ENCODE measurements at places on chromosomes 5 and 9.

DNA sequence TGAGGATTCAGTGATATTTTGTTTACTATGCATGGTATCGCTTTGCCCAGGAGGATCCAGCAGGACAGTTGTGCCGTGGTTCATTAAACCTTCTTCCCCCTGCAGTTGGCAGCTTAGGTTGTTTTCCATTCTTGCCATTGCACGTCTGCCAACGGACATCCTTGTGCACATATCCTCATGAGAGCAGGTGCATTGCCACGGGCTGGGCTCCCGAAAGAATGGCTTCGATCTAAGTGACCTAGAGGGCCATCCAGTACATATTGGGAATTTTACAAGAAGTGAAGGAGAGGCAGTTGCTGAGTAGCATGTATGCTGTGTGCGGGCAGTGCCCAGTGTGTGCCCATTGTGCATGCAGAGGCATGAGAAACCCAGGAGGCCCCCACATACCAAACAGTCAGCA lies 22.1 kb downstream of the HRH2 start:
- no peak for DNase-seq

DNA sequence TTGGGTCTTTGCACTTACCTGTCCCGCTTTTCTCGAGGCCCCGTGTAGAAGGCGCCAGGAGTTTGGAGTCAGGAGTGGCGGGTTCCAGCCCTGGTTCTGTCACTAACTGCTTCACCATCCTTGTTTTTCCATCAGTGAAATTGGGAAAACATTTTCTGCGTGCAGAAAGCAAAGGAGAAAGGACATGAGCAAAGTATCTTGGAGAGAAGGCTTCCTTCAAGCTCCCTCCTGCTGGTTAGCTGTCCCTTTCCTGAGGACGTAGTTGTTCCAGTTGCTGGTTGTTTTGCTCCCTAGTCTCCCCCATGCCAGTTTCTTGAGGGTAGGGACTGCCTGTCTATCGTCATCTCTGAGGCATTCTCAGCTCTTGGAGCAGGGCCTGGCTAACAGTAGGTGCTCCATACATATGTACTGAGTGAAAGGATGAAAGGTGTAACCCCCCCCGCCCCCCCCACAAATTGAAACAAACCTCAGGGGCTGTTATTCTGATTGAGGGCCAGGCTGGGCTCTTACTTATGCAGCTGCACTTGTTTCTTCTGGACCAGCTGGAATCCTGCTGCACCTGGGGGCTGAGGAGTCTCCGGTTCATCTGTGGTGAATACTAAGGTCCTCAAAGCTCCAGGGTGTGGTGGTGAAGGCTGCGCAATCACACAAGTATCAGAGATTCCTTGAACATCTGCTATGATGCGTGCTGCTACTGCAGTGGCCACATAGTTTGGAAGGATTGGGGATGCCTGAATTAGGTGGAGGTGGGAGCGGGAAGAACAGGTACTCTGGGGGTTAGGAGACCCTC lies 1.0 kb downstream of the SMIM3 start:
- no peak for DNase-seq

DNA sequence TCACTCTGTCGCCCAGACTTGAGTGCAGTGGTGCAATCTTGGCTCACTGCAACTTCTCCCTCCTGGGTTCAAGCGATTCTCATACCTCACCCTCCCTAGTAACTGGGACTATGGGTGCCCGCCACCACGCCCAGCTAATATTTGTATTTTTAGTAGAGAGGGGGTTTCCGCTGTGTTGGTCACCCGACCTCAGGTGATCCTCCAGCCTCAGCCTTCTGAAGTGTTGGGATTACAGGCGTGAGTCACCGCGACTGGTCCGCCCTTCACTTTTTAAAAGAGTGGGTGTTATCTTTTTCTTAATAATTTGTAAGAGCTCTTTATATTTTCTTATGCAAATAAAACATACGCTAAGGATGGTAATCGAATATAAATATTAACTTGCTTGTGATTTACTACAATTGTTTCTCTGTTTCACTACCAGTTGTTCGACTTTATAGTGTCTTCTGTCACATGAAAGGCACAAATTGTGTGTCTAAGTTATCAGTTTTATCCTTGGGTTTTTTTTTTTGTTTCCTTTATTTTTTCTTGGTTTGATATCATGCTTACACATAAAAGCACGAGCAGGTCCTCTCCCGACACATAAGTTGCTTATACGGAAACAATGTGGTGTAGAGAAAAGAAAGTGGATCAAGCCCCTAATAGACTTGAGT lies 1.9 kb upstream of the GPBP1 start:
- DNase-seq, result no peak

- no peak for DNase-seq
Measured at GRCh38 chr5:43422143-43422542, 10.0 kb upstream of the CCL28 start.

DNA sequence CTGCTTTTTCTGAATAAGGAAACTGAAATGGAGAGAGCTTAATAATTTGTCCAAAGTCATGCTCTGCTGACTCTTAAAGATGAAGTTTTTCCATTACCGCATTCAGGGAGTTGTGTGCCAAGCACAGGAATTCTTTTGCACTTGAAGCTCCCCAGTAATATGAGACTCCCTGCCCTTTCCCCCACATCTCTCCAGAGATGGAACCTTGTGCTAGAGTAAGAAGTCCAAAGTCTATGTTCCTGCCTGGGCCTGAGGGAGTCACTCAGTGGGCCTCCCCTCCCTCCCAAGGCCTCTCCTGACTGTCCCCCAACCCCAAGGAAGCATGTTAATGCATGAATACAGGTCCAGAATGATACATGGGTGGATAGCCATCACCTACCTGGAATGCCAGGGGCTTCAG lies 173.3 kb upstream of the SEMA6A start:
- DNase-seq, result no peak

GRCh38 chr9:97559111-97559514 lies 57.6 kb downstream of the TMOD1 start:
- DNase-seq, result no peak

GRCh38 chr5:149002053-149002452 lies 60.8 kb downstream of the SH3TC2 start:
- no peak for DNase-seq

DNA sequence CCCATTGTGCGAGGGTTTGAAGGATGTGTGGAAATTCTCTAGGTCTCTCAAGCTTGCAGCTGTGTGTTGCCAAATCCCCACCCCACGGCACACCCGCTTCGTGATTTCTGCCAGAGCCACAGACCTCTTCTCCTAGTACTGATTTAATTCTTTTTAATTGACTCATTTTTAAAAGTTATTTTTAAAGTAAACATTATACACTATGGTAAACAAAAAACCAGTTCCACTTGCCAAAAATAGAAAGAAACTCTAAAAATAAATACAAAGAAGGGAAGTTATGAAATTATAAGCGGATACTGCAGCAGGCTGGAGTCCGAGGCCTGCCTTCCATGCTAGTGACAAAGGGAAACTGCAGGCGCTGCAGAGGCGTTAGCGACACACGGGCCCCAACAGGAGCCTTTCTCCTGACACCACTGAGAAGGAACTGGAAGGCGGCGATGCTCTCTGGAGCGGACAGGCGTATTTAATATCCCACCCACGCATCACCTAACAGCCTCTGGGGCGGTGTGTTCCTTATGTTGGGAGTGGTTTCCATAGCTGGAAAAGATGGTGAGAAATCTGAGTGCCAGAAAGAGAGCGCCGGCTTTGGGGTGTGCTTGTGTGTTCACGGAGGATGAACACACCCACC lies 122.5 kb downstream of the COL23A1 start:
- DNase-seq, result no peak

DNA sequence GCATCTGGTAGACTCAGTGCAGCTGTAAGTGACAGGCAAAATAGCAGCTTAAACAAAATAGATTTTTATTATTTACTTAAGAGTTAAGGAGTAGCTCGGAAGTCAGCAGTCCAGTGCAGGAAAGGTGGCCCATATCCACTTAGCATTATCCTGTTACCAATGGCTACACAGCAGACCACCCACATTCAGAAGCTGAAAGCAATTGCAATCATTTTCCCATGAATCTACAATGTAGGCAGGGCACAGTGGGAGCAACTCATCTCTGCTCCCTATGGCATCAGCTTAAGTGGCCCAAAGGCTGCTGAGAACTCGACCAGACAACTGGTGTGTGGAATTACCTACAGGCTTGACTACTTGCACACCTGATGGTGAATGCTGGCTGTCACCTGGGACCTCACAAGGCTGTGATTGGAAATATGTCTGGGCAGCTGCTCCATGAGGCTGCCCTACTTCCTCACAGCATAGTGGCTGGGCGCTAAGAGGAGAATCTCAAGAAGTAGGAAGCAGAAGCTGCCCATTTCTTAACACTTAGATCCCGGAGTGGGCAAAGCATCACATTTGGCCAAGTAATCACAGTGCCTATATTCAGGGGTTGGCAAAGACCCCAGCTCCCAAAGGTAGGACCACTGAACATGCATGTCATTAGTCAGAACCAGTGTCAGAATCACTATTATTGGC lies 56.4 kb downstream of the SNX18 start:
- no peak for DNase-seq

DNA sequence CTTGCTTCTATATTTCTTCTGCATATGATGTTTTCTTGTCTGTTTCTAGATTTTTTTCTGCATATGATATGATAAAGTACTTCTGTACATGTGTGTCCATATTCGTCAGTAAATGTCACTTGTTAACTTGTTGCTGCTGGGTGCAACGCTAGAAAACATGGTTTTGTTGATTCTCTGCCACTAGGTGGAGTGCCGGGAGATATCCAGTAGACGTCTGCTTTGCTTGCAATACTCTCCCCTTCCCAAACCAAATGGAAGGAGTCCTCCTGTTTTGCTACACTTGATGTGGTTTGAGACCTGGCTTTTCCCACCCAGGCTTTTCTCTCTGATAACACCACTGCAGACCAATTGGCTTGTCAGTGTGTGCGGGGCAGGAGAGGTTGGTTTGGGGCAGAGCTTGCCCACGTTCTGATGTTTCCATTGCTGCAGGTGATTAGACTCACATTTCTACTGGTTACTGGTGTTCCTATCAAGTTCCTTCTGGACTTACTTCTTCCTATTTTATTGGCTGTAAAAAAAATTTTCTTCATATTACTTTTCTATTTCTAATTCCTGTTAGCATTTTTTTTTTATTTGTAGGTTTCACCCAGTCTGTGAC lies 900.0 kb upstream of the CDH10 start:
- no peak for DNase-seq

- DNase-seq, result no peak
Measured at GRCh38 chr9:35605351-35606137, 482 bp downstream of the TESK1 start.

DNA sequence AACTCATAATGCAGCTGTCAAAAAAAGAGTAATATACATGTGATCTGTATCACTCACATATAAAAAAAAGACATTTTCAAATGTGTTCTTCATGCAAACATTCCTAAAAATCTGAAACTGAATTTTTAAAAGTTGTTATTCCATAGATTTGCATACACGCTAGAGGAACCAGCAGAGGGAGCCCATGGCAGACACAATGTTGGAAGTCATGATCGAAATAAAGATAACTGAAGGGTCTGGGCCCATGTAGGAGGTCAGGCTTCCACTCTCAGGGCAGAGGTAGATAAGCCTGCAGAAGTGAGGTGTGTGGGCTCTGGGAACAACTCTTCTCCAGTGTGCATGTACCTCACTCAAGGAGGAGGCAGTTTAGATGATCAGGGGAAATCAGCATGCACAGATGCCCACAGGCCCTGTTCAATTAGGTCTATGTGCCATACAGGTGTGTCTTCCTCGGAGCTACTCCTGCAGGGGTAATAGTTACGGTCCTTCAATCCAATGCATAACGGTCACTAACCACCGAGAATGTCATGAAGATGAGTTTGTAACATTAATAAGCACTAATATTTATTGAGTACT lies 208.6 kb downstream of the EPB41L4A start:
- no peak for DNase-seq

- DNase-seq, result no peak
Measured at GRCh38 chr9:128782669-128783068, 4.4 kb upstream of the TBC1D13 start.

- no peak for DNase-seq
Measured at GRCh38 chr9:131754846-131755245, 15.0 kb upstream of the RAPGEF1 start.

DNA sequence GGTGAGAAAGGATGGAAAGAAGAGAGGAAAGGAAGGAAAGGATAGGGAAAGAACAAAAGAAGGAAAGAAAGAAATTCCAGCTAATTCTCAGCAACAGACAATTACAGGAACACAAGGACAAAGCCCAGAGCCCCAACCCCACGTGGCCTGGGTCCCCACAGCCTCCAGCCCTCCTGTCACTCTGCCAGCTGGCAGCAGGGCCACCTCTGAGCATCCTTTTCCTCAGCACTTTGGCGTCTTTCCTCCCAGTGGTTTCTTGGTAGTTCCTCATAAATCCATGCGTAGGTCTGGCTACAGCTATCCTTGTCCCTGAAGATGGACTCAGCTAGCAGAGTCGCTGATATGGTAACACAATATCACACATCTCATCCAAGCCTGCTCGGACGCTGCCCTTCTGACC lies 28.3 kb downstream of the ADAMTS2 start:
- DNase-seq, result no peak

DNA sequence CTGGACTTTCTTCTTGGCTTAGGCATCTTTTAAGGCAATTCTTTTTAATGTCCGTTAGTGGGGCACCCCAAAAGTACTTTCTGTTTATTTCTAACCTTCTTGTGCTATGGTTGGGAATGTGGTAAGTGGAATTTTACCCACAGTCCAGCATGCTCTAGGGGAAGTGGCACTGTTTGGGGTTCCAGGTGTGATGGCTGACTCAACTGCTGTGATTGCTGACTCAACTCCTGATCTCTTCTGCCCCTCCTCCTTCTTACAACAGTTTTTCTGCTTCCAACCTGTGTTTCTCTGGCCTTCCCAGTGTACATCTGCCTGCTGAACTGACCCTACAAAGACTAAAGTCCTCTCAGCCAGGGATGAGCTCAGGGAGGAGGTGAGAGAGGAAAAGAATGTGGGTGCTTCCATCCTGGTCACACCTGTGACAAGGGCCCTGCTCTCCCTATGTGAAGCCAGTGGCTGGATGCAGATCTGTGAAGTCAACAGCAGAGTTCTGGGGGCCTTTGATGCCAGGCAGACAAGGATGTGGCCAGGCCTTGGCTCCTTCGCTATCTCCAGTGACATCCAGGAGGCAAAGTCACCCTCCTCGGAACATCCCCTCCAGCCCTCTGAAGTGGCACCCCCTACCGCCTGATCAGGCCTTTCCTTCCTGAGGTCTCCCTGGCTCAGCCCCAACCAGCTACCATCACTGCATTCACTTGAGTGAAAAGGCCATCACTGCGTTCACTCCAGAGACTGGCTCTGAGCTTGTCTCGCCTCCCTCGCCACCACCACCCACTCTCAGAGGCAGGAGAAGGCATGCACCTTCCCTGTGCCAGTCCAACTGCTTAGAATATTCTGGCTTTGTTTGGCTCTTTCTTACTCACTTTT lies 72.2 kb downstream of the C5orf15 start:
- peak; percentile 3 for DNase-seq

DNA sequence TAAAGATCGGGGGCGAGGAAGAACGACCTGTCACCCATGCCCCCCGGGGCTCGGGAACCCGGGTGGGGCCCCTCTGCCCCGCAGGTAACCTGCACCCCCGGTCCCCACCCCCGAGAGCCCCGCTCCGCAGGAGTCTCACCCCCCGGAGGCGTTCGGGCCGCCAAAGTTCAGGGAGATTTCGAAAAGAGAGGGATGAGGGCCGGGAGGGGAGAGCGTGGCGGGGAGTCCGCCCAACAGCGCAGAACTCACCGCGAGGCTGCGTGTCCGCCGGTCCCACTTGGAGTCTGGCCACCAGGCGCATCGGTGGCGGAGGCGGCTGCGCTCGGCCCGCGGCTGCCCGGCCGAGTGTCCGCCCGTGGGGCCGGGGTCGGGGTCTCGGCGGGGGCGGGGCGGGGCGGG lies at the start of gene PHF19:
Gene PHF19, minus strand, starts transcription at position 347 of the 399 bp plus-strand sequence. CDS start 2,447 bp downstream, outside the sequence.
- no peak for DNase-seq

Data from D721Med (cell line).